ENCODE measurements at places on chromosomes 2 and 18. TPM values are rescaled to one million over a fixed set of nuclear protein-coding genes. Genes with fewer than 3 reads are reported as not detected.

The PXDN gene
- total RNA-seq = 313 TPM

The LRRTM4 gene
- not detected for total RNA-seq

The RESP18 gene
- total RNA-seq = not detected

The PRKAG3 gene
- total RNA-seq = not detected

The LYPD6B gene
- not detected for total RNA-seq

The TAF4B gene
- 3.4 TPM for total RNA-seq

The SCG2 gene
- 0.38 TPM for total RNA-seq

All from endothelial cell of coronary artery (primary cell).